ENCODE measurements at places on chromosomes 11 and 22.

GRCh38 chr11:64722141-64723065 lies 594 bp downstream of the NRXN2 start:
- DNase-seq, result no peak

DNA sequence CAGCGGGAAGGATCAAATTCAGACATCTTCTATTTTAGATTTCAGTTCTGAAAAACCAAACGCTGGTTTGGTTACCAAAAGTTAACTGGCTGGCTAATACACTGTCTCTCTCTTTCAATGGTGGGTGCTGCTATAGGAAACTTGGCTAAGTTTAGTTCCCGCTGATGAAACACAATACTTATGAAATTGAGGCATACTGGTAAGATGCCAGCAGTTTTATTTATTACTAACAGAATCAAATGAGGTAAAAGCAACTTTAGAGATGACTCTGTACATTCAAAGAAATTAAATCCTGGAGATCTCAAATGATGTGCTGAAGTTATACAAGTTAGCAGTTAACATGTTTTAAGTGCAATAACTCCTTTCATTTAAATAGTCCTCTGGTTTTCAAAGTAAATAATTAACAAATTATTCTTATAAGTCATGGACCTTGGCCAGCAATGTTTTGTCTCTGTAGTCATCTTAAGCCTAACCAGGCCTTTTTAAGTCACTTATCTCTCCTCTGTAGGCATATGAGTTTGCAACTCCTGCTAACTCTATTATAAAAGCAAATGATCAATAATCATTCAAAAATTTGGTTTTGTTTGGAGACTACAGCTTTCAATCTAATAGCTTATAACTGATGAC lies 54.8 kb downstream of the PAK1 start:
- DNase-seq, result no peak

DNA sequence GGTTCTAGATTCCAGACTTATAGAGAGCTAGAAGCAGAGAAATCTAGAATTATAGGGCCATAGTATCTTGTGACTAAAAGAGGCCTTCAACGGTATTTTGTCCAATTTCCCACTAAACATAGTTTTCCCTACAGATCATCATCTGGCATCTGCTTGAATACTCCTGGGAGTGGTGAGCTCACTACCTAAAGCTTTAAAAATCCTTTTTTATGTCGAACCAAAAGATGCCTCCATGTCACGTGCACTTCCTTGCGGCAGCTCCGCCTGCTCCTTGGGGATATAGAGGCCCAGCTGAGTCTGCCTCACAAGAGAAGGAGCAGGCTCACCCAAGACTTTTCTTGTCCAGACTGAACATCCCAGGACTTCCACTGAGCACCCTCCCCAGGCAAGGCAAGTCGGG lies 4.3 kb upstream of the MB start:
- no peak for DNase-seq

GRCh38 chr11:47514825-47515647 lies 37.9 kb downstream of the CELF1 start:
- peak; percentile 36 for DNase-seq

DNA sequence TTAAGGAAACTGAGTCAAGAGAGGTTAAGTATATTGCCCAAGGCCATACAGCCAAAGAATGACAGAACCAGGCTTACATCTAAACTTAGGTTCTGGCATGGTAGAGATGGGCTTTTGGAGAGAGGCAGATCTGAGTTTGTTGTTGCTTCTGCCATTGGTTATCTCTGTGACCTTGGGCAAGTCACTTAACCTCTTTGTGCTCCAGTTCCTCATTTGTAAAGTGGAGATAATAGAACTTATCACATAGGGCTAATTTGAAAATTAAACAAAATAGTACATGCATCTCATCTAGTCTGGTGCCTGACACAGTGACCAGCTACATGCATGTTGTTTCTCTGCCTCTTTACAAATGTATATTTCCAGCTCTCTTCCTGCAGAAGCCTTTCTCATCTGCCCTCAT lies 47.0 kb upstream of the PLET1 start:
- no peak for DNase-seq

DNA sequence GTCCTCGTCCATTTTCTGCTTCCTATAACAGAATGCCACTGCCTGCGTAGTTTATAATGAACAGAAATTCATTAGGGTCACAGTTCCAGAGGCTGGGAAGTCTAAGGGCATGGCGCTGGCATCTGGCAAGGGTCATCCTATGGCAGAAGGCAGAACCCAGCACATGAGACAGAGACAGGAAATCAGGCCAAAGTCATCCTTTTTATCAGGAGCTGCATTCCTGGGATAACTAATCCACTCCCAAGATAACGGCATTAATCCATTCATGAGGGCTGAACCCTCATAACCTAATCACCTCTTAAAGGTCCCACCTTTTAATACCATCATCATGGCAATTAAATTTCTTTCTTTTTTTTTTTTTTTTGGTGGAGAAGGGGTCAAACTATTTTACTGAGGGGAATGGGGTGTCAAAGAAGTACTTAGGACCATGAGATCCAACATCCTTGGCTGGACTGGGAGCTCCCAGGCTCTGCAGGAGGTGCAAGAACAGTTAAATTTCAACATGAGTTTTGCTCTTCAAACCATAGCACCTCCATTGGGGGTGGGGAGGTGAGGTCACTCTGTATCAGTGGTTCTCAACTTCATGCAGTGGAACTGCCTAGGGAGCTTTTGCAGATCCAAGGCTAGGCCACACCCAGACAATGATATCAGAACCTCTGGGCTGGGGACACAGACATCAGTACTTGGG lies 4.4 kb downstream of the TMEM109 start:
- no peak for DNase-seq

GRCh38 chr11:73398132-73398526 lies 21.9 kb downstream of the RELT start:
- no peak for DNase-seq

GRCh38 chr11:78991681-78992080 lies 417.0 kb upstream of the NARS2 start:
- DNase-seq, result no peak

- no peak for DNase-seq
These were observed 21.0 kb downstream of the ENTHD1 start for GRCh38 chr22:39872548-39872947.

- no peak for DNase-seq
These were observed 133.3 kb downstream of the TBC1D22A start for GRCh38 chr22:46895753-46896152.

GRCh38 chr11:33731723-33732531 lies 4.3 kb downstream of the CD59 start:
- no peak for DNase-seq

DNA sequence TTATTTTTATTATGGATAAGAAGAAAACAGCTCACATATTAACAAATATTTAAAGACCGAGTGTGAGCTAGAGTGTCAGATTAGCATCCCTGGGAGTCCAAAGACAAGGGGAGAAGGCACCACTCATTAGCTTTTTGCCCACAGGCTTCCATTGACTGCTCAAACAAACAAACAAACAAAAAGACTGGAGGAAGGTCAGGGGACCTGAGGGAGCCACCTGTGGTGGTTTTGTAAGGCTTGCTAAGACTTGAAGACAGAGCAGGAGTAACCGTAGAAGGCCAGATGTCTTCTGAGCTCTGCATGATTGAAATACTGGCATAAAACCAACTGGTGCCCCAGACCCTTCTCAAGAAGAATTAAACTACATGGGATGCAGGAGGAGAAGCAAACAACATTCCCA lies 395.2 kb upstream of the CNTN5 start:
- DNase-seq, result no peak

DNA sequence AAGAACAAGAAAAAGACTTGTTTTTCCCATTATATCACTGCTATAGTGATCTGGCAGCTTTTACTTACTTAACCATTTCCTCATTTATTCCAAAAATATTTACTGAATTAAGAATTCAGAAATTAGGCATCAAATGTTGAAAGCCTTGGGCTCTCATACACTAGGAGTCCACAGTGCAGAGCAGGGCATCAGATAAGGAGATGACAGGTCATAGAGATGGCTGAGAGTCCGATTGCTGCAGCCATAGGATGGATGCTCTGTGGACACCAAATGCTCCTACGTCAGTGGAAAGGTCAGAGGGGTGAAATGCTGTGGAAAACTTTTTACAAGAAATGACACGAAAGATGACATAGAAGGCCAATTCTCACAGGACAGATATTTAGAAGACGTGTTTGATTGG lies 771.1 kb downstream of the LRRC4C start:
- no peak for DNase-seq

DNA sequence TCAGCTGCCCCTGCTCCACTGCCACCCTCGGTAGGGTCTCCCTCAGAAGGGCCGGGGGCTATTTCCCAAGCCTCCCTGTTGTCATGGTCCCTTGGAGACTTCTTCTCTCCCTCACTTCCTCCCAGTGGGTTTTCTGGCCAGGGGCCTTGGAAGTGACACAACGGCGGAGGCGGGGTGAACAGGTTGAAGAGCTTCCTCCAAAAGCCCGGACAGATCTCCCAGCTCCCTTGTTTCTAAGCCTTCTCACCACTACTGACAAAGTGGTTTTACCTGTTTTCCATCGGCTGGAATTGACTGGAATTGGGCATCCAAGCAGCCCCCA lies 14.5 kb downstream of the MYH9 start:
- no peak for DNase-seq

All from activated CD4-positive, alpha-beta T cell treated with anti-CD3 and anti-CD28 coated beads, Interleukin-2, amount 50 U/mL, for 4 hours (primary cell).